Type B pancreatic cell (in vitro differentiated cells): ENCODE measurements at places on chromosomes 3 and 15.
A peak's percentile ranks its signal among the peaks of the same experiment; 100 is the strongest.

GRCh38 chr3:82354228-82354627, 592.8 kb upstream of the GBE1 start:
- no peak overlapping the region for H3K4me3 ChIP-seq
- H3K27me3 ChIP-seq: no peaks in the 10 kb centered on the region
- H3K4me1 ChIP-seq: no peaks in the 10 kb centered on the region
- no peak overlapping the region for H3K27ac ChIP-seq

DNA sequence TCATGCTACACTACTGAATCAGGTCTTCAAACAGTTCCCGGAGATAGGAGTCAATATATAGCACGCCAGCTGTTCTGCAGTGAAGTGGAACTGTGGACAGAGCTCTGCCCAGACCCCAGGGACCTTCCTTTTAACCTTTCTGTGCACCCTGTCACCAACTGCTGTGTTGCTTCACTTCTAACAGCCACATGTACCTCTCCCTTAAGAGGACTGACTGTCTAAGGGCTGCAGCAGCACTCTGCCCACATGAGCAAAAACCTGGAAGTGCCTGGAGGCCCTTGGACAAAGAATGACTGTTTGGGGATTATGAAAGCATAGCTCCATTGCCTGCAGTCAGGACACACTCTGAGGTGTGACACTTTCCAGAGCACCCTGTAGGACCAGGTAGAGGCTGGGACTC, 88.3 kb upstream of the CTNNB1 start:
- H3K27me3 ChIP-seq: no peaks in the 10 kb centered on the region
- H3K27ac ChIP-seq: no peak overlapping the region
- H3K4me3 ChIP-seq: no peak overlapping the region
- H3K4me1 ChIP-seq: no peaks in the 10 kb centered on the region
- DNase-seq: no peak

GRCh38 chr15:92745845-92746271, 90.3 kb upstream of the FAM174B start:
- no peaks in the 10 kb centered on the region for H3K4me1 ChIP-seq
- no peaks in the 10 kb centered on the region for H3K36me3 ChIP-seq
- H3K27ac ChIP-seq: no peak overlapping the region
- no peaks in the 10 kb centered on the region for H3K27me3 ChIP-seq
- H3K4me3 ChIP-seq: no peak overlapping the region

DNA sequence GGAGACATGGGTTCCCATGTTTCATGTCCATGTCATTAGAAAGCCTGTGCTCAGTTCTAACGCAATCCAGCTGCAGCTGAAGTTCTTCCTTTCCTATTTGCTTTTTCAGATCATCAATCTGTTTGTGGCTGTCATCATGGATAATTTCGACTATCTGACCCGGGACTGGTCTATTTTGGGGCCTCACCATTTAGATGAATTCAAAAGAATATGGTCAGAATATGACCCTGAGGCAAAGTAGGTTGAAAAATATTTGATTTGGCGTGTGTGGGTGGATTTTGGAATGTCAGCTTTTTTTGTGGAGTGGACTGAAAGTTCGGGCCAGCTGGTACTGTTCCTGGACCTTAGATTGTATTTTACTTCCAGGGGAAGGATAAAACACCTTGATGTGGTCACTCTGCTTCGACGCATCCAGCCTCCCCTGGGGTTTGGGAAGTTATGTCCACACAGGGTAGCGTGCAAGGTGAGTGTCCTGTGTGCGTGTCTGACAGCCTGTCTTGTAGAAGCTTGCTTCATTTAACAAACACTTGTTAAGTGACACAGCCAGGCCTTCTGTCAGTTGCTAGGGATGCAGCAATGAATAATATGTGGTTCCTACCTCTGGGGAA, 69.6 kb downstream of the CHDH start:
- peaks cover 6% of the 10 kb centered on the region for H3K36me3 ChIP-seq
- no peak for DNase-seq
- peaks cover 44% of the 10 kb centered on the region for H3K4me1 ChIP-seq

- H3K4me3 ChIP-seq: no peak overlapping the region
- H3K27me3 ChIP-seq: no peaks in the 10 kb centered on the region
- no peaks in the 10 kb centered on the region for H3K36me3 ChIP-seq
Observed at GRCh38 chr3:84881288-84881687, 77.5 kb upstream of the CADM2 start.

- no peaks in the 10 kb centered on the region for H3K36me3 ChIP-seq
- peak overlapping the region; percentile 48 for H3K4me3 ChIP-seq
- DNase-seq: no peak
- H3K27me3 ChIP-seq: peaks cover 3% of the 10 kb centered on the region
- peaks cover 27% of the 10 kb centered on the region for H3K4me1 ChIP-seq
Observed at GRCh38 chr3:159668990-159669476, 319.6 kb upstream of the IL12A start.

GRCh38 chr15:72237029-72237852, 6.3 kb upstream of the PKM start:
- no peak for DNase-seq
- peak overlapping the region; percentile 80 for H3K27ac ChIP-seq
- H3K27me3 ChIP-seq: no peaks in the 10 kb centered on the region
- H3K4me3 ChIP-seq: no peak overlapping the region

DNA sequence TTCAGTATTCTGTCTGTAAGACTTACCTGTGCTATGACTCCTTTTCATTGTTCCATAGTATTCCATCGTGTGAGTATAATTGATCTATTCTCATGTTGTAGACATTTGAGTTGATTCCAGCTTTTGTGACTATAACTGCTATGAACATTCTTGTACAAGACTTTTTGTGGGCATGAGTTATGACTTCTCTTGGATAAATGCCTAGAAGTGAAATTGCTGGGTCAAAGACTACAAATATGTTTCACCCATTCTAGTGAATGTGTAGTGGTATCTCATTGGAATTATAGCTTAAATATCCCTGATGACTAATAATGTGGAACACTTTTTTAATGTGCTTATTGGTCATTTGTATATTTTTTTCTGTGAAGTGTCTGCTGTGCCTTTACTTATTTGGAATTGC, 27.6 kb upstream of the NPHP3 start:
- no peak for DNase-seq
- no peak overlapping the region for H3K4me3 ChIP-seq
- no peak overlapping the region for H3K27ac ChIP-seq
- peaks cover 4% of the 10 kb centered on the region for H3K27me3 ChIP-seq

- no peak for DNase-seq
- H3K36me3 ChIP-seq: peaks cover 6% of the 10 kb centered on the region
- peaks cover 24% of the 10 kb centered on the region for H3K4me1 ChIP-seq
- no peak overlapping the region for H3K27ac ChIP-seq
- H3K4me3 ChIP-seq: no peak overlapping the region
Observed at GRCh38 chr15:57541271-57541670, 50.4 kb upstream of the MYZAP start.

GRCh38 chr3:60980342-60980692, 270.9 kb downstream of the FHIT start:
- H3K4me1 ChIP-seq: peaks cover 8% of the 10 kb centered on the region
- no peak for DNase-seq
- H3K4me3 ChIP-seq: no peak overlapping the region
- no peaks in the 10 kb centered on the region for H3K27me3 ChIP-seq
- no peaks in the 10 kb centered on the region for H3K36me3 ChIP-seq

DNA sequence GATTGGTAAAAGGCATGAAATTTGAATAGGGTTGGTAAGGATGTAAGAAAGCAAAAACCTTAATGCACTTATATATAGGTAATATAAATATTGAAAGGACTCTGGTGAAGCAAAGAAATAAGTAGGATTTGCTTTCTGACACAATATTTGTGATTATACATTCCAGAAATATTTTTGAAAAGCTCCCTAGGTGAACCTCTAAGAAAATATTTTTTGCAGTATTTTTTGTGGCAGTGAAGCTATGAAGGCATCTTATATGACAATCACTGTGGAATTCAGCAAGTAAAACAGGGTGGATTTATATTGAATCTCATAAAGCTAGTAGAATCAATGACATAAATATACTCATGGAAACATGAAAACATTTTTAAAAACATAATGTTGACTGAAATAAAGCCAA, 119.6 kb upstream of the EPHA3 start:
- H3K27ac ChIP-seq: no peak overlapping the region
- H3K4me3 ChIP-seq: no peak overlapping the region
- no peaks in the 10 kb centered on the region for H3K4me1 ChIP-seq

- no peaks in the 10 kb centered on the region for H3K27me3 ChIP-seq
- no peak overlapping the region for H3K27ac ChIP-seq
- H3K4me1 ChIP-seq: no peaks in the 10 kb centered on the region
- no peaks in the 10 kb centered on the region for H3K36me3 ChIP-seq
- H3K4me3 ChIP-seq: no peak overlapping the region
Observed at GRCh38 chr3:106229495-106230278, 360.9 kb upstream of the CBLB start.
